ENCODE measurements at places on chromosomes 7 and 10.

- DNase-seq = no peak
Observed at GRCh38 chr10:96044736-96045135, 1.4 kb downstream of the CCNJ start.

DNA sequence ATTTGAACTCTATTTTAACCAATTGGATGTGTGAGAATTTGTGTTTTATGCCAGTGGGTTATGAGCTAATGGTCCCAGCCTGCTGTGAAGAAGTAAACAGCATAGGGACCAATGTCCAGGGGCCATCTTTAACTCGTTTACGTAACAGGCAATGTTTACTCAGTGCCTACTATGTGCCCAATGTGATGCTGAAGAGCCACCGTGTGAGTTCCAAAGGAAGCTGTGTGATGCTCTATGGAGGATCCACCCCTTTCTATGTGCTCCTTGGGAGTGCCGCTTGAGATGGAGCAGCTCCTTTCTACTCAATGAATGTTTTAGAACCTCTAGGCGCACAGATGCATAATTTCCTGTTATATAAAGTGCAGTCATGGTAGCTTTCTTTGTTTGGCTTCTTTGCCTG is 21.3 kb downstream of the DYNC1I1 start:
- DNase-seq = no peak

GRCh38 chr10:52908478-52908877 is 135.9 kb upstream of the MBL2 start:
- no peak for DNase-seq

DNA sequence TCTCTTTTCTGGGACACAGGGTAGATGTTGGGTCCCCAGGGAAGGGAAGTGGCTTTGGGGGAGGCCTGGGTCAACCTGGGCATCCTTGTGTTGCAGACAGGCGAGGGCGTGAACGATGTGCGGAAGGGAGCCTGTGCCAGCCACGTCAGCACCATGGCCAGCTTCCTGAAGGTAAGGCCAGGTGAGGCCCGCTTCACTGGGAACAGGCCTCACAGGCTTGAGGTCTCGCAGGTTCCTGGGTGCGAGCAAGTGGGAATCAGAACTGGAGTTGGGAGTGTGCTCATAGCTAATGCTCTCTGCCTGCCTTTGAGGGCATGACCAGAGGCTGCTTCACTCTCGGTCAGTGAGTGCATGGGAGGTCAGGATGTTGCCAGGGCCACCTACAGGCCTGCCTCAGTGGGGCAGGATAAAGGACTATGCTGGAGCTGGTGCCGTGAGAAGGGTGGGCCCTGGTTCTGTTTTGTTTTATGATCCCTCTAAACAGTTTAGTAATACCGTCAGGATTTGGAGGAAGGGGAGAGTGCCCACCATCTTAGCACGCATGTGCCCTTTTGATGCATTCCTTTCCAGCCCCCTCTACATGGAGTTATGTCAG is 8.4 kb downstream of the DBNL start:
- no peak for DNase-seq

GRCh38 chr7:90621125-90621746 is 25.1 kb downstream of the CDK14 start:
- no peak for DNase-seq

- no peak for DNase-seq
Observed at GRCh38 chr10:107653832-107654287, 489.4 kb upstream of the SORCS1 start.

- DNase-seq = no peak
Observed at GRCh38 chr7:22945584-22945983, 68.3 kb downstream of the HYCC1 start.

- DNase-seq = no peak
Observed at GRCh38 chr10:88541116-88541626, 41.9 kb downstream of the RNLS start.

DNA sequence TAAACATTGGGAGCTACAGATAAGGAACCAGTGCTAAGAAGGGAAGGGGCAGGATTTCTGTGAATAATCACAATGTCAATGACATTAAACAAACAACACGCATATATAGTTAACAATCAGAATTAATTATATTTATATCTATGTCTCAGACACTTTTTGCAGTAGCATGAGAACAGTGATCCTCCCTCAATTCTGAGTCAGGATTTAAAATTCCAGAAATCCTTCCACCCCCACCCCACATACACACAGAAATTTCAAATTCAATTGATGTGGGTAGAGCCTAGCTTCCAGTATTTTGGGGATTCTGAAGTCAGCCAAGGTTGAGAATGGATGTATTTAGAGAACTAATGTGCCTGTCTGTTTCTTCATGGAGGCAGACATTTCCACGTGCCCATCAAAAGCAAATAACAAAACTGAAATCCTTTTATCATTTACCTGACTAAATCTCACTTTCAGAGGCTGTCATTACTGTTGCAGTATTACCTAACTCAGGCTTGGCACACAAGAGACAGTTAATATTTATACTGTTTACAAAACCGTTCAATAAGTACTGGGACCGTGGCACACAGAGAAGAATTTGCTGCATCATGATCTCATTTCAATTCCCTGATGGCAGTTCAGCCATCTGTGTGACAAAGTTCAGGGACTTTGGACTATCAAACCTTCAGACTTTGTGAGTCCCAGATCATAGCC is 116.6 kb upstream of the PALS2 start:
- no peak for DNase-seq
